T-helper 2 cell (primary cell): ENCODE measurements at places on chromosomes 4 and X.

GRCh38 chr4:5941601-5942000, 48.7 kb upstream of the CRMP1 start:
- no peak for DNase-seq

DNA sequence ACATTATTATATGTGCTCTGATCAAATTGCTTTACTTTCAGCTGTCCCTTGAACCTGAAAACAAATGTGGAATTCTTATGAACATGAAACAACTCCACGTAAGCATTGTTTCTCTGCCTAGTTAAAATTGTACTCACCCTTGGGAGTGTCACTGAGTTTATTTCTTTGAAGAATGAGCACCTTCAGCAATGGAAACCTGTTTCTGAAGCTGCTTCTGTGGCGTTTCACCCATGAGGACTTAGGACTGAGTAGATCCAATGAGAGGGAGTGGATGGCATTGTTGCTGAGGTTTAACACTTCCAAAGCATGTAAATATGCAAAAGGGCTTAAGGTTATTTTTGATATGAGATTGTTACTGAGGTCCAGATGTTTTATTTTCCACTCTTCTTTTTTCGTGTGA, 3.2 kb downstream of the LRRC66 start:
- no peak for DNase-seq

DNA sequence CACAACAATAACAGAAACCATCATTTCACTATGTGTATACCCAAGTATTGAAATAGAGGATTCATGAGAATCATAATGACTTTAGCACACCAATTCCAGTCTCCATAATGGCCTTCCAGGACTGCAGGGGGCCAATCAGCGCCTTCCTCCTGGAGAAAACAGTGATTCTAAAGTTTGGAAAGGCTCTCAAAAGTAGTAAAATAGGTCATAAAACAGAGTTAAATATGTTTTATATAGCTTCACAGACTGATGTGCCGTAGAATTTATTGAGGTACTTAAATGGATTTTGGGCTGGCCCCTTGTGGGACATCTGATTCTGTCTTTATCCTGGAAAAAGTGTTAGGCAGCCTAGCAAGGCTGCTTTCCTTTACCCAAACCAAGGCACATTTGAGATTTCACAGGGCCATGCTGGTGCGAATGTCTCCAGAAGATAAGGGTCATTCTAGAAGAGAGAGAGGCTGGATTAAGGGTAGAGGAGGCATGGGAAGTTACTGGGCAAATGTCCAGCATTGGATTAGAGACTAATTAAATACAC, 543.9 kb downstream of the GALNTL6 start:
- no peak for DNase-seq

DNA sequence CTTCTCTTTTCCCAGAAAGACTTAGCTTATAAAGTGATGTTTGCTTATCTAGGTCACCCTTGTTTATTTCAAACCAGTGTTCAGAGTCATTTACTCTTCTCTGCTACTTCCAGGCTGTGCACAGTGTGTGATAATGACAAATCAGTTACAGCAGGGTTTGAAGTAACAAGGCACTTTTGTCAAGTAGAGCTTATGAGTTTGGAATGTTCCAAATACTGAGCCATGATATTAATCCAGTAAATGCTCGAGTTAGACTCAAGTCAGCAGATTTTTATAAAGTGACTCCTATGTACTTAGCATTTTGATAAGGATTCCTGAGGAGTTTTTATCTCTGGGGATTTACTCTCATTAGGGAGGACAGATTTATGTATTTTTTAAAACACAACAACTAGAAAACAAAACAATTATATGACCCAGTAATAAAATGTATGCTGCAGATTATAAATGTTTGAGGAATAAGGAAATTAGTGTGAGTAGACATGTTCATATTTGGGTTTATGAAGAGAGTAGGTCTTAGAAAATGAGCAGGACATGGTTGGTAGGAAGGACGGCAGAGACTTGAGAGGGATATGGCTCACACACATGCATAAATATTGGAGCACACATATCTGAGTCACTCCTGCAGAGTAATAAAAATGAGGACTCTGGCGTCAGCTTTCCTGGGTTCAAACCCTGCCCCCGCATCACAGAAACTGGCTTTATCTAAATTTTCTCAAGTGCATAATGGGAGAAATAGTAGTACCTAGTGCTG, 271.2 kb downstream of the FBXO8 start:
- no peak for DNase-seq

- no peak for DNase-seq
These were observed 153.6 kb downstream of the AFAP1 start for GRCh38 chr4:7786040-7786439.

DNA sequence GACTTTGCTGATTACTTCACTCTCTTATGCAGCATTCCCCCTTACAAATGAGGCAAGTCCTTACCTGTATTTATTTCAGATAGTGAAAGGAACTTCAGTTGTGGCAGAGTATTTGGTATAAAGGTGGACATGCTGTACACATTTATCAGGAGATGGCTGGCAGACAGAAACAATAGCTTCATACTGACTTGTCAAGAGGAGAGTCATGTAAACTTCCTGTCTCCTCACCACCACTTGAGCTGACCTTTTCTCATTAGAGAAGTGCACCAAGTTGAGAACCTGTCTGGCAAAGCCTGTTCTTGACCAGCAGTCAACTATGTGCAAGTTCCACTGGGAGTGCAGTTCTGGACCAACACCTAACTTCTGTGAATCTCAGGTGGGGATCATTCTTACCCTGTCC, 80.8 kb downstream of the LARP1B start:
- no peak for DNase-seq

DNA sequence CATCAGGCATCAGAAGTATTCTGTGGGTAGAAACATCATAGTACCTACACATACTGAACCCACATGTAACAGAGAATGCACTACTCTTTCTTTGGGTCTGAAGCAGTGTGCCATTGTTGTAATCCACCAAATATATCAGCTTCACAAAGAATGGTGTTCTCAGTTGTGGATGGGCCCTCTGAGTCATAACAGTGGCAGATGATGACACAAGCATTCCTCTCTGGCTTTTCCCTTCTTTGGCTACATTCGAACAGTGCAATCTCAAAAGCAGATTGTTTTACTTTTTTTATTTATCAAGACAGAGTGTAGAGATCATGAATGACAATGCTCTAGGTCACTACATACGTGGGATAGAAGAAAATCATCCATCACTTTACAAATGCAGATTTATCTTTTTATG, 247.2 kb upstream of the EPHA5 start:
- no peak for DNase-seq

- no peak for DNase-seq
These were observed 53.4 kb downstream of the ZNF518B start for GRCh38 chr4:10403633-10404445.

GRCh38 chr4:44071959-44072955, 376.4 kb downstream of the KCTD8 start:
- DNase-seq, result no peak

- DNase-seq, result no peak
These were observed 37.4 kb upstream of the SPON2 start for GRCh38 chr4:1209821-1210220.

DNA sequence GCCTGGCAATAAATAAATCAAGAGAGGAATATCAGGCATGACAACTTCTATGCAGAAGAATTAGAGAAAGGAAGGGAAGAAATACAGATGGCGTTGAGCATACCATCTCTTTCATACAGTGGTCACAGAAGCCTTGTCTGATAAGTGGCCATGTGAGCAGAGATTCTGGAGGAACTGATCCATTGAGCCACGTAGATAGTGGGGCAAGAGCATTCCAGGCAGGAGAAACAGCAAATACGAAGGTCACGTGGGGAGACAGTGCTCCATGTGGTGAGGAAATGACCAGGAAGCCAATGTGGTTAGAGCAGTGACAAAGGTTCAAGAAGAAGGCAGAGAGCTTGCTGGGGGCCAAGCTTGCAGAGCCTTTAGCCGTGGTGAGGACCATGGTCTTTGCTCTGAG, 226.7 kb upstream of the NOCT start:
- no peak for DNase-seq

- no peak for DNase-seq
These were observed 4.7 kb downstream of the NEUROG2 start for GRCh38 chr4:112511093-112511802.

DNA sequence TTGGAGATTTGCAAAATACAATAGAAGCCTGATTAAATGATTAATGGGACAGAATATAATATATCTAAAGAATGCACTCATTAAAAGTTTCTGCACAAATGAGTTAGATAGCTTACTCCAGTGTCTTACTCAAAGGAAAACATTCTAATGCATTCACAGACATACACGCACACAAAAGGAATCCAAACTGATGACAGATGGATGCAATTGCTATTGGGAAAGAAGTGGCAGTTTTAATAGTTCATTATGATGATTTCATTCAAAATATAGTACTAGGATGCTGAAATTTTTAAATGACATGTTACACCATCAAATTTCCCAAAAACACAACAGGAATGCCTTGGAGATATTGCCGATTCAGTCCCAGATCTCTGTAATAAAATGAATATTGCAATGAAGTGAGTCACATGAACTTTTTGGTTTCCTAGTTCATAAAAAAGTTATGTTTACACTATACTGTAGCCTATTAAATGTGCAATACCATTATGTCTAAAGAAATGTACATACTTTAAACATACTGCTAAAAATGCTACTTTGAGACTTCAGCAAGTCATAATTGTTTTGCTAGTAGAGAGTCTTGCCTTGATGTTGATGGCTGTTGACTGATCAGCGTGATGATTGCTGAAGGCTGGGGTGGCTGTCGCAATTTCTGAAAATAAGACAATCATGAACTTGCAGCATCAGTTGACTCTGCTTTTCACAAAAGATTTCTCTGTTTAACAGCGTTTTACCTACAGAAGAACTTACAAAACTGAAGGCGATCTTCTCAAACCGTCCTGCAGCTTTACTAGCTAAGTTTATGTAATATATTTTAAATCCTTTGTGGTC, 45.6 kb downstream of the BBS12 start:
- no peak for DNase-seq

DNA sequence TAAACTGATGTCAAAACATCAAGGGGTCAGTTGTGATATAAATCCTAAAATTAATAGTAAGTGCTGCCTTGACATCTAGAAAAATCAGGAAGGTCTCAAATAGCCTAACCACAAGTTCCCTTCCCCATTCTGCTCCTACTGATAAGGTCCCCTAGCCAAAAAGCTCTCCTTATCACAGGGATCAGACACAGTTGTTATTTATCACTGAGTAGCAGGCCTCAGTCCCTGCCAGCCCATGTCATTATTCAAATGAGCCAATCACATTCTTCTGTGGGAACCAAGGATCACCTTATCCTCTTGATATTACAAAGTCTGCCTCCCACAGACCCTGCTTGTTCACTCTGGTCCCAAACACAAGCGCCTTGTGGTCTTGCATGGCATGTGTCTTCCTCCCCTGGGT, 23.3 kb upstream of the TMEM255A start:
- no peak for DNase-seq
